ENCODE measurements at places on chromosomes 2 and 18.
A peak's percentile ranks its signal among the peaks of the same experiment; 100 is the strongest.

DNA sequence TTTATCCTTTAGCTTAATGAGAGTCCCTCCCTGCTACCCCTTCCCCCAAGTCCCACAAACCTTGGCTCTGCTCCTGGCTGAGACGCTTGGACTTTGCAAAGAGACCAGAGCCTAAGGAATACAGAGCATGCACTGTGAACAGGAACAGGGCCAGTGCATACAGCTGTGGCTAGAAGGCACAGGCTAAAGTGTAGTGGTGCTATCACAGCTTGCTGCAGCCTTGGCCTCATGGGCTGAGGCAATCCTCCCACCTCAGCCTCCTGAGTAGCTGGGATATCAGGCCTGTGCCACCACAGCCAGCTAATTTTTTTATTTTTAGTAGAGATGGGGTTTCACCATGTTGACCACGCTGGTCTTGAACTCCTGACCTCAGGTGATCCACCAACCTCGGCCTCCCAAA, 39.5 kb upstream of the ASXL2 start:
- no peak for DNase-seq

GRCh38 chr18:2536493-2536892, 34.8 kb downstream of the METTL4 start:
- no peak for DNase-seq

- DNase-seq: no peak
Observed at GRCh38 chr2:158734442-158734841, 60.7 kb upstream of the DAPL1 start.

DNA sequence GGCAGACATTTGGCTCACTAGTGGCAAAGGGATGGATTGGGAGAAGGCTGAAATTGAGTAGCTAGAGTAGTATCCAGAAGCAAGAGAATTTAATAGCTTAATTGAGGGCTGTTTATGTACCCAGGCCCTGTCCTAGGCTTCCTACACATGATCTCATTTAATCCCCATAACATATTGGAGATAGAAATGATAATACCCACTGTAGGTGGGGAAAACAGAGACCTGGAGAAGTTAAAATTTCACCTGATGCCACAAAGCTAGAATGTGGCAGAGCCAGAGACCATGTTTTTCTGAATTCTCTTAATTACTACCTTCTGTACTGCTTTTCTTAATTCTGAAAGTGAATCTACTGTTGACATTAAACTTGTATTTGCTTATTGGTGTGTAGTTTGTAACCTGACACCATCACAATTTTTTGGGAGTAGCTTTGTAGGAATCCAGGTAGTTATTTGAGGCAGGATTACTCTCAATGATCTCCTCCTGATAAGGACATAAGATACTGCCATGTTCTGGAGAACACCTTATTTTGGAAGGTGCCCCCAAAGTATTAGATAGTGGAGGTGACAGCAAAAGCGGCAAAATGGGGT, 42.2 kb downstream of the RAB10 start:
- DNase-seq: no peak

DNA sequence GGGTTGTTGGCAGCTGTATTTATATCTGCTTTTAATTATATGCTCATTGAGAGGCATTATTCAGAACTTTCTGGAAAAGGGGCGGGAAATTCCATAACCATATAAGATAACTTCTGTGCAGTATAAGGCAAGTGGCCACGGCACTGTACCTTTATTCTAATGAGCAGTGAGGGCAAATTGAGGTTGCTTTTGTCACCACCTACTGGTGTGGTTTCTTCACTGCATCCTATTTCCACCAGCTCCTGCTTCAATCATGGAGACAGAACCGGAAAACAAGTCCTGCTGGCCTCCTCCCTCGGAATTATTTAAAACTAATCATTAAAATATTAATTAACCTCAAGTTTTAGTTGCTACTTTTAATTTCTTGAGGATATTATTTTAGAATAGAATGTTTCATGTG, 759.4 kb downstream of the CBLN2 start:
- no peak for DNase-seq

GRCh38 chr2:17319090-17319489, 199.2 kb downstream of the RAD51AP2 start:
- DNase-seq: no peak

GRCh38 chr2:43133708-43134570, 92.5 kb downstream of the ZFP36L2 start:
- peak; percentile 79 for DNase-seq

GRCh38 chr2:175844169-175844568, 157.9 kb downstream of the LNPK start:
- DNase-seq: no peak

DNA sequence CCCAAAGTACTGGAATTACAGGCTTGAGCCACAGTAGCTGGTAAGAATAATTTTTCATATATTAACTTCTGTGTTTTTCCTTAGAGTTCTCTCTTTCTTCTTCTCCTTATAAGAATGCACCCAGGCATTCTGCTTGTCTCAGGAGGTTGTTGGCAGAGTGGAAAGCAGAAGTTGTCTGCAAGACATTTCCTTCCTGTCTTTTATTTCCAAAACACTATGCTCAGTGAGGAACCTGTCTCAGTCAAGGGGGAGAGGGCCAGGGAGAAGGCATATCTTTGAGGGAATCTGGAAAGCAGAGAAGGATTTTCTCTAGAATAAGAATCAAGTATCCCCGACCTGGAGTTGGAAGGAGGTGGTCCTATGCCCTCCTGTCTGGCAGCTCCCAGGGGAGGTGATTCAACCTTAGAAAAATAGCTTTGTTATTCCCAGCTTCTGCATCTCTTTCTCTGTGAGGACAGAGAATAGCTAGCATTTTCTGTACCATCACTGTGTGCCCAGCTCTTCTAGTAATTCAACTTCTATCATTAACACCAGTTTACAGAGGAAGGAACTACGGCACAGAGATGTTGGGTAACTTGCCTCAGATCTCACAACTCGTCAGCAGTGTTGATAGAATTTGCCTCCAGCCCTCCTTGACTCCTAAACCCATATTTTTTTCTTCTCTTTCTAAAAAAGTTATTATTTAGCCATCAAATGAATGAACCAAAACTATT, 3.8 kb upstream of the LPIN2 start:
- DNase-seq: no peak

GRCh38 chr2:95277246-95277906, 3.1 kb downstream of the PROM2 start:
- DNase-seq: no peak

DNA sequence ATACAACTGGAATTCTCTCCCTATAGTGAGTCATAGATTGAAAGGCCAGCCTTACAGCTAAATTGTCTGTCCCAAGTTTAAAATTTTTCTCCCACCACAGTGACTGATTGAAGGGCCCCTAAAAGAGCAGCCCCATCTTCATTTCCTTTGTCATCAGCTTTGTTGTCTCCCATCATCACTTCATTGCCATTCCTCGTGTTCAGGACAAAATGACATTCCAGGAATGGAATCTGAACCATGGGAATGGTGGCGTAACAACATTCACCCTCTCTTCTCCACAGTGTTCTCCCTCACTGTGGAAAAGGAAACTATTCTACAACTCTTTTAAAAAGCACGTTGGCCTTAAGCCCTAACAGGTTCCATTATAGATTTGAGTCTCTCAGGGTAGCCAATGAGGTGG, 52.1 kb downstream of the PSTPIP2 start:
- DNase-seq: no peak

DNA sequence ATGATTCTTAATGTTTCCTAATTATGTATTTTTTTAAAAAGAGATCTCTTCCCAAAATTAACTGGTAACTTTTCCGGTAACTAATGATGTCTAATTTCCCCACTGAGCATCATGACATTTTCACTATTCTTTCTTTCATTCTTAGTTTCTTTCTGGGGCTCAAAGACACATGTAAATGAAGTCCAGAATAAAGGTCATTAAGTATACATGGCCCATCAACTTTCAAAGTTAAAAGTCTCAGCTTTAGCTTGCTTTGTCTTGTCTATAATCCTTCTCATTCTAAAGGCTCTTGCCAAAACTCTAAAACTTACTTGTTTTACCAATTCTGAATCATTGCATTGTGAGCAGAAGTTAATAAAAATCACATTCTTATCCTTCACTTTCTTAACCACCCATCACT, 53.6 kb downstream of the ASXL2 start:
- DNase-seq: no peak

GRCh38 chr2:118232796-118233195, 144.5 kb downstream of the INSIG2 start:
- DNase-seq: no peak

- no peak for DNase-seq
Observed at GRCh38 chr2:168851674-168852320, 38.4 kb downstream of the SPC25 start.

DNA sequence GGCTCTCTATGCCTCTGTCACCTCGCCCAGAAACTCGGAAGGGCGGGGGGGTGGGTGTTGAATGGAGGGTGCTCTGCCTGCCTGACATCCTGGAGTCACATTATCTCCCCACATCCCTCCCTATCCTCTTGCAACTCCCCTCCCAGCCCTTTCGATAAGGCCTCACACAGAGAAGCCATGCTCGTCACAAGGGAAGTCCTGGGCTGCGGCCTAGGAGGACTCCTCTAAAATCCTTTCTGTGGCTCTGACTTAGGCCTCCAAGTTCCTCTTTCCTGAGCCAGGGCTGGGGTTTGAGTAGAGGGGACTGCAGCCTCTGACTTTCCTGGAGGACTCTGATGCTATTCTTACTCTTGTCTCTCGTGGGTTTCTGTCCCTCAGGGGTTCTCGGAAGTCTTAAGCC, 75.0 kb upstream of the PKDCC start:
- DNase-seq: no peak

GRCh38 chr2:167752734-167753133, 494.7 kb downstream of the STK39 start:
- no peak for DNase-seq

DNA sequence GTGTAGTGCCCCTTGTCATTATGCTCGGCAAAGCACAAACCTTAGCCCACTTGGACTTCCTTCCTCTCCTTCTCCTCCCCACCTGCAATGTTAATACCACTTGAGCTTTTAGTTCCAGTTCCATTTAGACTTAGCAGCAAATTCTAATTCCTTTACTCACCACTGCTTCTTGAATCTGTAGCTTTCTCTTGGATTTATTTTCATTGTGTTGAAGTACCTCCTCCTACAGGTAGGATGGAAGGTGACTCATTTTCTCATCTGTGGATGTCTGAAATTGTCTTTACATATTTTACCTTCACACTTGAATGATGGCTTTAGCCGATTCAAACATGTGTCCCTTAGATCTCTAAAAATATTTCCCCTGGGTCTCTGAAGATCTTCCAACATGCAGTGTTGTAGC, 32.8 kb upstream of the BIN1 start:
- no peak for DNase-seq

- DNase-seq: peak; percentile 69
Observed at GRCh38 chr18:54261894-54262293, 7.4 kb upstream of the POLI start.

- DNase-seq: no peak
Observed at GRCh38 chr2:196295005-196295404, 123.6 kb upstream of the STK17B start.

GRCh38 chr2:38932586-38932985, 42.9 kb downstream of the ARHGEF33 start:
- DNase-seq: no peak

DNA sequence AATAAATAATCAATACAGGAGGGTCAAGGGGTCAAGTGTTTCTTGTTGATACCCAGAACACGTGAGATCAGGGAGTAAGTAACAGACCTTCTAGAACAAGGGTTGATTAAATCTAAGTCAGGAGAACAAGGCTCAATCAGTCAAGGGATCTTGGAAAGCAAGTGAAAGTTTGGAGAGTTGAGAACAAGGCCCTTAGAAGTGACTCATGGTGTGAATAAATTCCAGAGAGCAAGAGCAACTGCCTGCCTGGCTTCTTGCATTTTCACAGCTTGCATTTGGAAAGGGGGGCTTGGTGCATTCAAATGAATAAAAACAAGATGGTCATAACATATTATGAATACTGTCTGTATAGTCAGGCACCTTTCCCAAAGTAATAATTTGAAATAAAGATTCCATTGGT, 256.1 kb downstream of the DPP10 start:
- no peak for DNase-seq

DNA sequence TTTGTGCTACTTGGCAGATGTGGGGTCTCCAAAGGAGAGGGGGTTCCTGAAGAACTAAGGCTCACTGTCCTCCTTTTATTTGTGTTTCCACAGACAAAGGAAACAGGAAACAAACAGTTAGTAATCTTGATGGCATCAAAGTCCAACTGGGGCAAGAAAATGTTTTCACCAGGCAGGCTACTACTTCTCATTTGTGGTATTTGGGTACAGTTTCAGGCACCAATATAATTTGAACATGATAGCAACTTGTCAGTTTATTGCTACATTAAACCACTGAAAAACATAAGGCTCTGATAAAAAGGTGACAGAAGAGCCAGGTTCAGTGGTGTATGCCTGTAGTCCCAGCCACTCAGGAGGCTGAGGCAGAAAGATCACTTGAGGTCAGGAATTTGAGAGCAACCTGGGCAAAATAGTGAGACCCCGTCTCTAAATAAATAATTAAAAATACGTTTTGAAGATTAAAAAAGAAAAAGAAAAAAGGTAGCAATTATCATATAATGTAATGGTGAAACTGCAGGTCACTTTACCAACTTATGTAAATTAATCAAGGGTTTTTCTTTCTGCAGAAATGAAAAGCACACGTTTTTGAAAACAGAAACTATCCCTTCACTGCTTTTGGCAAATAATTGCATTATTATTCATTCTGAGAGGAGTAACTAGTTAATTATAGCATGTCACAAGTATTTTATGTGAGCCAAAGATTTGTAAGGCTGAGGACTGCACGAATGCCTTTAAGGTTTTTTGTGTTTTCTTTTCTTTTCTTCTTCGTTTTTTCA, 157.5 kb upstream of the CAVIN2 start:
- DNase-seq: no peak

GRCh38 chr2:72116081-72116533, 31.6 kb downstream of the CYP26B1 start:
- DNase-seq: no peak

DNA sequence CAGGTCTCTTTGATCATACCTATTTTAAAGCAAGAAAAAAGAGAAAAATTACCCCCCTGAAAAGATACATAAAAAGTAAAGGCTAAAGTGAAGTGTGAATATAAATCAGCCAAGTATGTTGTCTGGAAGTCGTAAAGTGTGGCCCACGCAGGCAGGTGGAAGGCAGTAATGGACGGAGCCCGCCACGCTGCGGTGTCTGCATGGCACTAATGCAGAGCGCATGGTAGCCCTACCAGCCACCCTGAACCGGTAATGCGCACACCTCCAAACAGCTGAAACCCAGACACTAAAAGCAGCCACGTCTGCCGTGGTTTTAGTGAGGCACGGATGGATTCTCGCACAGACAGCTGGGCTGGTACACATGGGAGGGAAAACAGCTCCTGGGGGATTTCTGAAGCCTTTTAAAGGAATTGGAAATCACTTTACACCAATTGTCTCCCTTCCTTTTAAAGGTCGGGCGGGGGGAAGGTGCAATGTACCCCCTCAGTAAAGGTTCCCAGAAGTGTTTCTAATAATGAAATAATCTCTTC, 615.2 kb downstream of the CNTNAP5 start:
- DNase-seq: no peak
